ENCODE measurements at places on chromosomes 5 and 9. TPM values are rescaled to one million over a fixed set of nuclear protein-coding genes. Genes with fewer than 3 reads are reported as not detected.

ZNF483 gene
- total RNA-seq, result 1.4 TPM

ENTREP1 gene
- total RNA-seq, result 3.5 TPM

CDX1 gene
- not detected for total RNA-seq

SPATA6L gene
- total RNA-seq, result 2.5 TPM

NDST1 gene
- 29.9 TPM for total RNA-seq

SH3RF2 gene
- 2.5 TPM for total RNA-seq

TMEFF1 gene
- total RNA-seq, result 8.1 TPM

TXNDC8 gene
- total RNA-seq, result not detected

OR5C1 gene
- total RNA-seq, result not detected

IARS1 gene
- total RNA-seq, result 241 TPM

NR5A1 gene
- not detected for total RNA-seq

SLC36A1 gene
- total RNA-seq, result 3.2 TPM

SAXO1 gene
- total RNA-seq, result under 0.01 TPM

PRLR gene
- total RNA-seq, result not detected

TSLP gene
- total RNA-seq, result not detected

CARD9 gene
- 0.59 TPM for total RNA-seq

SIT1 gene
- not detected for total RNA-seq

FBP1 gene
- total RNA-seq, result 0.95 TPM

FUBP3 gene
- total RNA-seq, result 42.8 TPM

OCLN gene
- total RNA-seq, result 36.5 TPM

ERCC8 gene
- total RNA-seq, result 16.0 TPM

TAF9 gene
- 118 TPM for total RNA-seq

RECK gene
- 15.5 TPM for total RNA-seq

WHRN gene
- 0.20 TPM for total RNA-seq
